NCI-H82 (cell line): ENCODE measurements at places on chromosomes 7 and 10.

GRCh38 chr7:924541-925231, 29.8 kb downstream of the ADAP1 start:
- DNase-seq, result no peak

GRCh38 chr7:37368540-37368939, 80.1 kb downstream of the ELMO1 start:
- DNase-seq, result no peak

DNA sequence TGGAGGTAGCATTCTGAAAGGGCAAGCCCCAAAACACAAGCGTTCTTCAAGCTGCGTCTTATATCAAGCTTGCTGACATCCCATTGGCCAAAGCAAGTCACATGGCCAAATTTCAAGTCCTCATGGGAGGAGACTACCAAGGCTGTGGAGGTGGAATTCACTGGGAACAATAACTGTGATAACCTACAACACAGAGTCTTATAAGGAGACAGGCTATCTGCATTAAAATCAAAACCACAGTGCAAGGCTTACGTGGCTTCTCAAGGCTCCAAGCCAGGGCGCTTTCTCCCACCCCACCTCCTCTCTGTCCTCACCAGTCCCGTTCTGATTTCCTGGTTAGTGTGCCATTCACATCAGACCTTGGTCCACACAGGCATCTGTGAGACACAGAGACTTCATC, 39.4 kb downstream of the ADRB1 start:
- no peak for DNase-seq

- no peak for DNase-seq
Observed at GRCh38 chr10:61921143-61921542, 19.6 kb downstream of the ARID5B start.

DNA sequence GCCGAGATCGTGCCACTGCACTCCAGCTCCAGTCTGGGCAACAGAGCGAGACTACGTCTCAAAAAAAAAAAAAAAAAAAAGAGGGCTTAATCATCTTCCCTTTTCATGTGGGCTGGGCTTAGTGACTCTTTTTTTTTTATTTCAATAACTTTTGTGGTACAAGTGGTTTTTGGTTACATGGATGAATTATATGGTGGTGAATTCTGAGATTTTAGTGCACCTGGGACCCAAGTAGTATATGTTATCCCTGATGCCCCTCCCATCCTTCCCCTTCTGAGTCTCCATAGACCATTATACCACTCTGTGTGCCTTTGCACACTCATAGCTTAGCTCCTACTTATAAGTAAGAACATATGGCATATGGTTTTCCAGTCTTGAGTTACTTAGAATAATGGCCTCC, 4.8 kb upstream of the ADAM12 start:
- no peak for DNase-seq

DNA sequence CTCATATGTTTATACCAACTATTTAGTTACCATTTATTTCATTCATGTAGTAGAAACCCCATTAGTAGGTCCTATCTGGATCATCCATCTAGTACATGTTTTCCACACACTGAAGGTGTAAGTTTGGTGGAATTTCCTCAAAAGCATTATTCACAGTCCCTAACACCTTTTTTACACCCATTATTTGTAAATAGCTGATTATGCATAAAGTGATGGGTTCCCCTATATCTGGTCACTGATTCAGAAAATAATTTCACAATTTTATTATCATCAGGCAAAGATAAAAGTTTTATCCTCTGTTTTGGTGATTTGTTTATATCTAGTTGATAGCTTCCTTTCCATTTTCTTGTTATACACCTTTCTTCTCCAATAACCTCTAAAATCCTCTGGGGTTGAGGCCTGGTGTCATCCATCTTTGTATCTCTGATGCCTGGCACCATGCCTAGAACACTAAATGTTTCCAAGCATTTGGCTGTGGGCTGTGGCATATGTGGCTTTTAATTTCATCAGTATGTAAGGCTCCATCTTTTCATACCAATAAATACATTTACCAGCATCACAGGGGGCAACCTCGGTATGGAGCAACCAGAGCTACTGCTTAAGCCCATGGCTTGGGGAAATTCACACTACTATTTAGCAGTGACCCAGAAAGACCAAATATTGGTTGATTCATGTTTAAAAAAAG, 1089.5 kb upstream of the LRRN3 start:
- DNase-seq, result no peak
